ENCODE measurements at places on chromosomes 11 and 22.

DNA sequence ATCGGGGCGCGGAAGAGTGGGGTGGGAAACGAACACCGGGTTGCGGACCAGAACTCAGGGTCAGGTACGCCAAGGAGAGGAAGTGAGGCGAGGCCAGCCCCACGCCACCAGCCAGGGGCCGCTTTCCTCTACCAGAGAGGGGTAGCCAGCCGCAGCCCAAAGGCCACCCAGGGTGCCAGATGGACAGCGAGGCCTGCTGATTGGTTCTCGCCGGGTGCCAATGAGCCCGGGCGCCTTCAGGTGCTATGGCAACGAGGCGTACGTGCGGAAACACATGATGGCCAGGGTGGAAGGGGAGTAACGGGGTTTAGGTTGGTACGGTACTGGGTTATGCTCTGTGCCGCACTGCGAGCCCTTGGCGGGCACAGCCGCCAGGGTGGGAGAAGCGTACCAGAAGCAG, 128.9 kb downstream of the SERGEF start:
- H3K4me3 ChIP-seq, result no peak overlapping the region
- no peaks in the 10 kb centered on the region for H3K27me3 ChIP-seq
- no peak overlapping the region for H3K27ac ChIP-seq
- H3K4me1 ChIP-seq, result no peaks in the 10 kb centered on the region

DNA sequence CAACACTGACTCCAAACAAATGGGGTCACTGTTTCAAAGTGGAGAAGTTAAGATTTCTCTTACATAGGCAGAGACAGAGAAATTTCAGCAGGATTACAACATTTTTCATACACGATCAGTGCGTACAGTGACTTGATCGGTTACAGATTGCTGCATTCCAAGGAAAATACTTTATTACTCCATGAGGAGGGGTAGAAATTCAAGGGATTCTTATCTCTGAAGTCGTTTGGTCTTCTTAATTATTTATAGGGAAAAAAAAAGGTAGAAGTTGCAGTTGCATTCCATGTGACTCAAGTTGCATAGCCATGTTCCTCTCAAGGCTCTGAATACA, 10.7 kb upstream of the SMIM38 start:
- no peak for DNase-seq
- H3K4me1 ChIP-seq, result peaks cover 11% of the 10 kb centered on the region
- no peaks in the 10 kb centered on the region for H3K36me3 ChIP-seq
- H3K27ac ChIP-seq, result no peak overlapping the region
- H3K27me3 ChIP-seq, result no peaks in the 10 kb centered on the region

- H3K4me3 ChIP-seq, result no peak overlapping the region
- H3K4me1 ChIP-seq, result no peaks in the 10 kb centered on the region
- peaks cover 39% of the 10 kb centered on the region for H3K36me3 ChIP-seq
- no peaks in the 10 kb centered on the region for H3K27me3 ChIP-seq
Observed at GRCh38 chr11:67300756-67301312, 2.5 kb upstream of the SSH3 start.

DNA sequence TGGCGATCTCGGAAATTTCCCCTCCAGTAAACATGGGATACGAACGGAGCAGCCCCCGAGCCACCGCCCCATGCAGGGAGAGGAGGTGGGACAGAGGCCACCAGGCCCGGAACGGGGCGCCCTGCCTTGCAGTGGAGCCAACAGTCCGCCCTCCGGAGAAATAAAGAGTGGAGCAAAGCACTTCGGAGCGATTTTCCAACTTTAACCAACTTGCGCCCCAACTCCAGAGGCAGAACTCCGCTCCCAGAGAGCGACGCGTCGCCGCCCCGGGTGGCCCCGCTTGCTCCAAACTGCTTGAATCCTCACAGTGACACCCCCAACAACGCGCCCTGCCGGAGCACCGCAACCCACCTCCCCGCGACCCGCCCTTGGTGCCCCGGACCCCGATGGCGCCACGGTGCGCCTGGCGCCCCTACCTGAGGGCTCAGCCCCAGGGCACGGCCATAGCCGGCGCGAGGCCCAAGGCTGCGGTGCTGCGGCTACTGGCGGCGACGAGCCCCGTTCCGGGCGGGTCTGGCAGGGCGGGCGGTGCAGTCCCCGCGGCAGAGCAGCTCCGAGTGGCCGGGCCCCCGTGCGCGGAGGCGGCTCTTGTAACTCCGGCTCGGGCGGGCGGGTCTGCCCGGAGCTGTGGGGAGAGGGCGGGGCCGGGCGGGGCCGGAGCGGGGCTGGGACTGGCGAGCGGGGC, at the start of gene AHNAK:
TSS of gene AHNAK (minus strand) at position 563 of the 685 bp plus-strand sequence. CDS start 10,708 bp downstream, outside the sequence.
- peaks cover 12% of the 10 kb centered on the region for H3K27me3 ChIP-seq
- DNase-seq, result peak; percentile 95
- H3K4me1 ChIP-seq, result peaks cover 62% of the 10 kb centered on the region
- peak within 1 kb of the TSS; percentile 99 for H3K4me3 ChIP-seq
- H3K27ac ChIP-seq, result peak within 1 kb of the TSS; percentile 95

DNA sequence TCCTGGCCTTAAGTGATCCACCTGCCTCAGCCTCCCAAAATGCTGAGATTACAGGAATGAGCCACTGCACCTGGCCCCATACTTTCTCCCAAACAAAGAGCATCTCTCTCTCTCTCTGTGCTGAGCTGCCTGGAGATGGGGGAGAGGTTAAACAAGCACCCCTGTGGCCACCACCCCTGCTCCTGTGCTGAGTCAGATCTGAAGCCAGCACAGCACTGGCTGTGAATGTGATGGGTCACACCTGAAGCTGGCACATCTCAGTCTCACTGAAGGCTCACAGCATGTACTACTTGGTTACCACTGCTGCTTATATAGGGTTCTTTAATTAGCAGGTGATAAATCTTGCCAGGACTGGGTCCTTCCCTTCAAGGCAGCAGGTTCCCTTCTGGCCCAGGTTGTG, 10.8 kb upstream of the WEE1 start:
- no peaks in the 10 kb centered on the region for H3K27me3 ChIP-seq
- peak; percentile 57 for DNase-seq
- no peak overlapping the region for H3K27ac ChIP-seq
- no peak overlapping the region for H3K4me3 ChIP-seq
- peaks cover 10% of the 10 kb centered on the region for H3K36me3 ChIP-seq
- peaks cover 13% of the 10 kb centered on the region for H3K4me1 ChIP-seq
